LoVo (cell line): ENCODE measurements at places on chromosomes 7 and 10.

- no peak for DNase-seq
These were observed 72.1 kb downstream of the PTEN start for GRCh38 chr10:87935290-87936141.

- no peak for DNase-seq
These were observed 42.7 kb downstream of the PAXIP1 start for GRCh38 chr7:154960063-154960790.

DNA sequence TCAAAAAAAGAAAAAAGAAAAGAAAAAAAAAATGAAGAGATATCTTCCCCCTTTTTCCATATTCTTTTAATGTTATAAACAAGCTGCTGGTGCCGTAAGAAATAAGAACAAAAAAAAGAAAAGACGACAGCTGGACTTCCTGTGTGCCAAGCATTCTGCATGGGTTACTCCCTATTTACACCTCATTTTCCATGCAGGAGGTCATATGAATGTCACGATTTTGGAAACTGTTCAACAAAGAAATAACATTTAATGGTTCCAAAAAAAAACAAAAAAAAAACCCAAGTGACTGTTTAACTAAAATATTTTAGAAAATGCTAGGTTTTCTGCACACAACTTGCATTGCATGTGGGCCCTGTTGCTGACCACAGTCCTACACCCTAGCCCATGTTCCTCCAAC lies 159.3 kb downstream of the TNS3 start:
- no peak for DNase-seq

DNA sequence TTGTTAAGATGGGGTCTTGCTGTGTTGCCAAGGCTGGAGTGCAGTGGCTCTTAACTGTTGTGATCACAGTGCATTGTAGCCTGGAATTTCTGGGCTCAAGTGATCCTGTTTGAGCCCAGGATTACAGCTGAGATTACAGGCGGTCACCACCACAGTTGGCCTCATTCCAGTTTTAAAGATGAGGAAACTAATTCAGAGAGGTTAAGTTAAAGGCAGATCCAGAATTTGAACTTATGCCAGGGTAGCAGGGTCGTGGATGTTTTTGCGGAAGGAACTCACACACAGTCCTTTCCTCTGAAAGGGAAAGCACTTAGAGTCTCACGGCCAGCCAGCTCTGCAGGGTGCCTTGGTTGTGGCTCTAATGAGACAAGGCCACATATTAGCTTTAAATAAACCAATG lies 84.7 kb downstream of the MMRN2 start:
- DNase-seq, result no peak

DNA sequence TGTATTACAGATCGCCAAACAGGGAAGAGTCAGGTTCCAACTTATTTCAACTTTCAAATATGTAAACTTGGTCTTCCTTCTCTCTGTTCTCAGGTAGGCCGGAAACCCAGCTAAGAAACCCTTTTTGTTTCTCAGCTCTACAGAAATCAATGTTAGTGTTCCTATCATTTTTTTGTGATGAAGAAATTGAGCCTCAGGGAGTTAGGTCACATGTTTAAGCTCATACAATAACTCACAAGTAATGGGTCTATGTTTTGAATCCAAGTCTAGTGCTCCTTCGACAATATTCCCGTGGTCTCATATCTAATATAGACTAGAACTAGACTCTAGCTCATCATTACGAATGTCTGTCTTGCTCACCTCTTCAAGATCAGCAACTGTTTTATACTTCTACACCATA lies 22.3 kb downstream of the DENND2A start:
- DNase-seq, result no peak

DNA sequence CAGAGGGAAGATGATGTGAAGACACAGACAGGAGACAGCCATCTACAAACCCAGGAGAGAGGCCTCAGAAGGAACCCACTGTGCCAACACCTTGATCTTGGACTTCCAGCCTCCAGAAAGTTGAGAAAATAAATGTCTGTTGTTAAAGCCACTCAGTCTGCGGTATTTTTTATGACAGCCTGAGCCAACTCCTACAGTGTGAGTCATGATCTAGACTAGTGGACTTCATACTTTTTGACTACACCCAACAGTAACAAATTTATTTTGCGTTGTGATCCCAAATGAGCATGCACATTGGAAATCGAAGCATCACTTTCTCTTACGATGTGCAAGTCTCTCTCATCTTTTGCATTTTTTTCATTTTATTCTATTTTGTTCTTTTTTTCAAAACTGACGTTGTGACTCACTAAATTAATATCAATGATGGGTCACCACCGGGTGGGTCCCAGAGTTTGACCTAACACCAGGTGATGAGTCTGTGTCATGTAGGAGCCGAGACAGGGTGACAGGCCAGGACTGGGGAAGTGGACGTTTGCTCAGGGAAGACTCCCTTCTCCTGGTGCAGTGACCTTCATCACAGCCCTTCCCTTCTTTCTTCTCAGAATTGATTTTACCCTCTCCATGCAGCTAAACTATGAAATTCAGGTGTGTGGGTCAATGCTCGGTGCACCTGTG lies 28.9 kb downstream of the PHYH start:
- peak; percentile 78 for DNase-seq

GRCh38 chr7:98662289-98662688 lies 45.2 kb downstream of the NPTX2 start:
- DNase-seq, result no peak

GRCh38 chr7:101681170-101682007 lies 52.3 kb upstream of the MYL10 start:
- no peak for DNase-seq

DNA sequence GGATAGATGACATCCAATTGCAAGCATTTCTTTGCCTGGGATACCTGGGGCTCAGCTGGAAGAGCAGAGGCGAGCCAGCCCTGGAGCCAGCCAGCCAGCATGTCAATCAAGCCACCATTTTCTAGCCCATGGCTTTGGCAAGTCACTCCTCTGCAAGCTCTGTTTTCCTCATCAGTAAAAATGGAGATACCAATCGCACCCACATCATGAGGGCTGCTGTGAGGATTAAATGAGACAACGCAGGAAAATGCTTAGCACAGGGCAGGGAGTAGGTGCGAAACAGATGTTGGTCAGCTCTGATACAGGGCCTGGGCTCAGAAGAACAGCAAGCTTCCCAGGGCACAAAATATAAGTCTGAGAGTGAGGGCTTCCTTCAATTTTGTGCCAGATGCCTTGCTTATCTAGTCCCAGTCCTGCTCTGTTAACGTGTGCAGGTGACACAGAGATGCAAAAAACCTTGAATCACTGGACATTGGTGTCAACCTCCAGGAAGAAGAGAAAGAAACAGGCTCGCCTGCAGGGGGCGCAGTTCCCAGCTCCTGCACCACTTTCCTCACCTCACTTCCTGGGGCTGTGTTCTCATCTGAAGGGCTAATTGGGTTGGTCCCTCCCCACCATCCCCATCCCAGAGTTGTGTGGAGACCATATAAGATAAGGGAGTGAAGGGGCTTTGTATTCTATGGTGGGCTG lies 72.8 kb upstream of the CACUL1 start:
- DNase-seq, result no peak
